ENCODE measurements at places on chromosomes 2 and 18. TPM values are rescaled to one million over a fixed set of nuclear protein-coding genes. Genes with fewer than 3 reads are reported as not detected.

GRCh38 chr2:177338177-177338721 is 54.3 kb upstream of the AGPS start:
- DNase-seq, result no peak

DNA sequence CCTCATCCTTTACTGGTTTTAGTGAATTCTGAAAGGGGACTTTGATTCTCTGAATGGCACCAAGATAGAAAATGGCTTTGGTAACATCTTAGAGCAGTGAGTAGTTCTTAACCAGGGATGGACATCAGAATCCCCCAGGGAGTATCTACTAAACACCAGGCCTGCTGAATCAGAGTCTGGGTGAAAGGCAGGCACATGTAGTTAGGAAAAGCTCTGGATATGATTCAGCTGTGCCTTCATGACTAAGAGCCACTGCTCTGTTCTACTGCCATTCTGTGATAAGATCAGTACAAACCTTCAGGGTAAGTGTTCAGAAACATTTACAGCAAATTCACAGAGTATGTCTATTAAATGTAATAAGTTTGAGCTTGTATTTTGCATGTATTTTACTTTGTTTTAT is 46.2 kb upstream of the B3GNT2 start:
- no peak for DNase-seq

DNA sequence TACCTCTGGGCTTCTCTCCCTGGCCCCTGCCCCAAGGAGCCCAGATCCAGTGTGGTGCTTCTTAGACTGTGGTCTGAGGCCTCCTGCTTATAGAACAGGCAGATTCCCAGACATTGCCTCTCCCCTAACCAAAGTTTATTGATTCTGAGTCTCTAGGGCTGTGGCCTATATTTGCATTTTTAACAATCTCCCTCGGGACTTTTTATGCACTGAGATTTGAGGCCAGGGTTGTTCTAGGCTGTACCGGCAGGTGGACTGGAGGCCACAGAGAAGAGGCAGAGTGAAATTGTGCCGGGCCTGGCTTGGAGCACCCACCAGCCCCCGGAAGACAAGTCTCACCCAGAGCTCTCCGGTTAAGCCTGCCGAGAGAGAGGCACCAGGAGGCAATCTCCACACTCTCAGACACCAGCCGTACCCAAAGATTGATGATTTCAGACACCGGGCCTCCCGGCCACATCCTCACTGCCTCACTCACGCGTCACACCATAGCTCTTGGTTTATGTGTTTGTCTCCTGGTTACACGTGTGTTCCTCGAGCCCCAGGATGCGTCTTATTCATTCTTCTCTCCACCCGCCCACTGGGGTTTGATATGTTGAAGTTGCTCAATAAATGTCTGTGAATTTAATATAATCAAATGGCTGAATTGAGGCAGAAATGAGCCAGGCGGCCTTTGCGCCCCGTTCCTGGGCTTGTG is 203.7 kb downstream of the KLHL29 start:
- no peak for DNase-seq

The GCG gene
- total RNA-seq, result not detected

The MROH2A gene
- total RNA-seq, result not detected

All from activated T-helper 2 cell treated with anti-CD3 and anti-CD28 coated beads, Interferon-gamma antibody, Interleukin-2, Interleukin-4, amounts not matched to agents 10 μg/mL and 5 μg/mL and 100 μg/mL, durations not matched to agents 14 hours and 24 hours and 36 hours (primary cell).